ENCODE measurements at places on chromosomes 16 and 17.

GRCh38 chr17:55348749-55349354 is 72.8 kb downstream of the MMD start:
- DNase-seq: peak; percentile 48

DNA sequence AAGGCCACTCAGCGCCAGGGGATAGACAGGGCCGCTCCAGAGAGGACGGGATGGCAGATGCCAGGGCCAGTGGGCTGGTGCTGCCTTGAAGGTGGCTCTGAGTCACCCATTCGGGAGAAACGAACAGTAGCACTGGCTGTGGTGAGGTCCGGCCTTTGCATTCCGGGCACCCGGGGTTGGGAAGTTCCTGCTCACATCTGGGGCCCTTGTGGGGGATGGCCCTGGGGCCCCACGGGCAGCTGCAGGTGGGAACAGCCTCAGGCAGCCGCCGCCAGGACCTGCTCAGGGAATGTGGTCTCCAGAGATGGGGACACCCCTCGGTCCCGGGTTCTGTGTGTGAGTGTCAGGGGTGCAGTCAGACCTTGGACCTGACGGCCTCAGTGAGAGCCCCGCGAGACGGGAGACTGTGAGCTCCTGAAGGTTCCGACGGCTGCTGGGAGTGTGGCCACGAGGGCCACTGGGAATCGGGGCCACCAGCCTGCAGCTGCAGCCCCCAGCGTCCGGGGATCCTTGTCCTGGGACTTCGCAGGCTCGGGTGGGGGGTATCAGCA is 1.4 kb downstream of the CBFA2T3 start:
- DNase-seq: no peak

DNA sequence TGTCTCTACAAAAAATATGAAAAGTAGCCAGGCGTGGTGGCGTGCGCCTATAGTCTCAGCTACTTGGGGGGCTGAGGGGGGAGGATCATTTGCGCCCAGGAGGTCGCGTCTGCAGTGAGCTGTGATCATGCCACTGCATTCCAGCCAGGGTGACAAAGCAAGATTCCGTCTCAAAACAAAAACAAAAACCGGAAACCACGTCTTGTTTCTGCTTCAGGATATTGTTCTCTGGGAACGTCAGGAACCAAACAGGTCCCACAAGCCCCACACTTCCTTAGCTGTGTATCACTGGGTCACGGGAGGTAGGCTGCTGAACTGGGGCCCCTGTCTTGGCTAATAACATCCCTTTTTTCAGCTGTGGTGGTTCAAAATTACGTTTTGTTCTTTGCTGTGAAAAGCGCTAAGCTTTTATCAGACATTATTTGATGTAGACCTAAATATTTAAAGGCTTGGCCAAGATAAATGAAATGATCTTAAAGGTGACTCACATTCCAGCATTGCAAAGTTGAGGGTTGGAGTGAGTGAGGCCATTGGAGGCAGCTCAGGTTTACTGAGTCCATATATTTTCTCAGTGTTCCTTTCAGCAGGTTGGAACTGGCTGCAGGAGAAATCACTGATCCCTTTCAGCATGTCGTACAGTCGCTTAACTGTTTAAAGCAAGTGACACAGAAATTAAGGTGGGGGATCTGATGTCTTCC is 16.4 kb upstream of the SEC14L1 start:
- DNase-seq: no peak

- DNase-seq: peak; percentile 94
Measured at GRCh38 chr16:80540516-80541305, at the start of gene DYNLRB2. Gene DYNLRB2, plus strand, starts transcription at chr16:80540993. Its CDS starts 84 bp downstream, at chr16:80541077.

- no peak for DNase-seq
Measured at GRCh38 chr16:47847220-47847970, 308.4 kb downstream of the ABCC12 start.

- no peak for DNase-seq
Measured at GRCh38 chr16:1545044-1546040, 11.9 kb downstream of the TMEM204 start.

DNA sequence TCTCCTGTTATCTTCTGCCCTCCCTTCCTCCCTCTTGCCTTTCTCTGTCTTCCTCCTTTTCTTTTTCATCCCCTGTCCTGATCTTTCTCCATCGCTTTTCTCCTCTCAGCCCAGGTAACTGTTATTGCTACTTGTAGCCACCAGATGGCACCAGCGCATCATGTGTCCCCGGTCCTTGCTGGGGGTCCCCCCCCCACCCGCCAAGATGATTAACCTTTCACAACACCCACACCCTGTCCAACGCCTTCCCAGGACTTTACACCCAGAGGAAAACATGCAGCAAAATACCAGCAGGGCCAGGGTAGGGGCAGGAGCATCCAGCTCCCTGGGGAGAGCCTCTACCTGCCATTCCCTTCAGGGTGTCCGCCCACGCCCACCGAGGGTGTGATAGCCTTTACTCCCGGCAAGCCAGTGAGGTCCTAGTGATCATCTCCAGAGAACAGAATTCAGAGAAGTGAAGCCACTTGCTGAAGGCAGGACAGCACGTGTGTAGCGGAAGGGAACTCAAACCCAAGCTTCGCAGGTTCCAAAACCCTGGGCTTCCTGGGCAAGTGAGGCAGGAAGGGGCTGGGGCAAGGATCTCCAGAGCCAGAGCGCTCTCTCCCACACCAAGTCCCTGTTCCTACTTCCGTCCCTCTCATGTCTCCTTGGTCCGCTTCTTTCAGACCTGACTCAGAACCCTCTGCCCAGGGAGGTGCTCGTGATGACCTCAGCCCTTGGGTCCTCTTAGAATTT is 13.4 kb upstream of the TAC4 start:
- DNase-seq: peak; percentile 57

GRCh38 chr17:2453325-2453724 is 52.5 kb upstream of the MNT start:
- DNase-seq: no peak

GRCh38 chr16:11105038-11105903 is 150.7 kb downstream of the SOCS1 start:
- DNase-seq: peak; percentile 57

- no peak for DNase-seq
Measured at GRCh38 chr16:87047221-87048037, 269.8 kb downstream of the C16orf95 start.

DNA sequence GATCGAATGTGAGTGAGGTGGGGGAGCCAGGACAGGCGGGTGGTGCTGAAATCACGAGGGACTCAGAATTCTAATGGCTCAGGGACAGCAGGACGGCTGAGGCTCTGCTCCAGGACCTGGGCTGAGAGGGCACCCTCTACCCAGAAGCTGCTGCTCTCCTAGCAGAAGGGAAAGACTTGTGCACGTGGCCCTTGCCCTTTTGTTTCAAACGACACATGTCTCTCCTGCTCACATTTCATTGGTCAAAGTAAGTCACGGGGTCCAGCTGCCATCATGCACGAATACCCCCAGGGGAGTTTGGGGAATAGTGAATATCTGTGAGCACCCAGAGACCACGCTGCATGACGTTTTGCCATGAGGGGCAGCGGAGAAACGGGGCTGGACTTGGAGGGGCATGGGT is 73.2 kb downstream of the RTN4RL1 start:
- no peak for DNase-seq

GRCh38 chr16:19835968-19836421 is 48.7 kb downstream of the GPRC5B start:
- no peak for DNase-seq

- peak; percentile 51 for DNase-seq
Measured at GRCh38 chr17:80673152-80673920, 128.7 kb downstream of the RPTOR start.

- no peak for DNase-seq
Measured at GRCh38 chr16:79003026-79003609, 597.4 kb downstream of the MAF start.

DNA sequence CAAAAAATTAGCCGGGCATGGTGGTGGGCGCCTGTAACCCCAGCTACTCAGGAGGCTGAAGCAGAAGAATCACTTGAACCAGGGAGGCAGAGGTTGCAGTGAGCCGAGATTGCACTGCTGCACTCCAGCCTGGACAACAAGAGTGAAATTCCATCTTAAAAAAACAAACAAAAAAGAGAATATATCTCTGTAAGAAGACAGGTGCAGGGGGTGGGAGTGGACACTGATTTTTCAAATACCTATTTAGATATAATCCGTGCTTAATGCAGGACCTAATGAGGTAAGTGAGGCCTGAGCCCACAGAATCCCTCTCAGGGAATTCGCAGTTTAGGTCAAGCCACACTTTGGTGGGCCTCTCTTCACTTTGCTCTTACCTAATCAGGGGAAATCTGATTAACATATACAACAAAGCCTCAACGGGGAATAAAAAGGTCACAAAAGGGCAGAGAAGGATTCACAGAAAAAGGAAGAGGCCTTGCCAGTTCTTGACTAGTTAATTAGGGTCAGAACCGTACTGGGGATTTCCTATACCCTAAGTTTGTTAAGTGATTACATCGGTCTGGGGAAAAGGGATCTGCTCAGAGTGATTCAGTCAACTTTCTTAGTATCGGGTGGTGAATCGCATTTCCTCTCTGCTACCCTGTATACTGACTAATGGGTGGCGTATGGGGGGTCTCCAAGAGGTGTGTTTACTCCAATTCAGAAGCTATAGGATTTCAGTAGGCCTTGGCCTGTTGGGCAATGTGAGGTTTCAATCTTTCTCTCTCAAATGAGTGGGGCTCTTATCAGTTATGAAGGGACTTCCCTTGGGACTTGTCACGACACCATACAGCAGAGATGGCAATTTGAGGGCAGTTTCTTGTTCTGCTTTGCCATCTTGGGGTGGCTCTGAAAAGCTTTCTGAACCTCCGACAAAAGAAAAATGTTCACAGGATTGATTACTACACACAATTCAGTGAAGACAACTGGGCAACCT is 1.9 kb upstream of the NFAT5 start:
- peak; percentile 46 for DNase-seq

DNA sequence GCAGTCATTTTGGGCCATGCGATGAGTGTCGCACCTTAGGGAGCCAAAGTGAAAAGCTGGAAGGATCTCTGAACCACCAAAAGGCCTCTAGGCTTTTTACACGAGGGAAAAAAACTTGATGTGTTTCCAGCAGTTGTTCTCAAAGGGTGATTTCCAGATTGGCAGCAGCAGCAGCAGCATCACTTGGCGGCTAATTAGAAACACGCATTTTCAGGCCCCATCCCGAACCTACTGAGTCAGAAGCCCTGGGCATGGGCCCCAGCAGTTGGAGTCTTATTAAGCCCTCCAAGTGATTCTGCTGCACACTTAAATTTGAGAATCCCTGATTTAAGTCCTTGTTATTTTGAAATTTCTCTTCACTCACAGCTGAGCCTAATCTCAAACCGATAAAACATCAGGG is 25.3 kb upstream of the PYY start:
- DNase-seq: no peak

DNA sequence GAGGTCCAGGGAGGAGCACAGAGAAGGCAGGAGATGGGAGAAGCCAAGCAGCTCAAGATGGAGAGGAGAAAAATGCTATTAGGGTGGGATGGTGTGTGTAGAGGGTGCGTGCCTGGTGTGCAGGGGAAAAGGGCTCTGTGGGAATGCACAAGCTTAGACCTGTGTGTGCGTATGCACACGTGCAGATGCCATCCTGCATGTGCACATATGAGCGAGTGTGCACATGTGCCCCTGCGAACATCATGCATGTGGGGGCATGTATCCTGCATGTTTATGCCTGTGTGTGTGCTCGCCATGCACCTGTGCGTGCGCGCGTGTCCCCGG is 438 bp upstream of the KCNJ12 start:
- no peak for DNase-seq

GRCh38 chr17:77493901-77494663 is 353.3 kb downstream of the SEC14L1 start:
- no peak for DNase-seq

DNA sequence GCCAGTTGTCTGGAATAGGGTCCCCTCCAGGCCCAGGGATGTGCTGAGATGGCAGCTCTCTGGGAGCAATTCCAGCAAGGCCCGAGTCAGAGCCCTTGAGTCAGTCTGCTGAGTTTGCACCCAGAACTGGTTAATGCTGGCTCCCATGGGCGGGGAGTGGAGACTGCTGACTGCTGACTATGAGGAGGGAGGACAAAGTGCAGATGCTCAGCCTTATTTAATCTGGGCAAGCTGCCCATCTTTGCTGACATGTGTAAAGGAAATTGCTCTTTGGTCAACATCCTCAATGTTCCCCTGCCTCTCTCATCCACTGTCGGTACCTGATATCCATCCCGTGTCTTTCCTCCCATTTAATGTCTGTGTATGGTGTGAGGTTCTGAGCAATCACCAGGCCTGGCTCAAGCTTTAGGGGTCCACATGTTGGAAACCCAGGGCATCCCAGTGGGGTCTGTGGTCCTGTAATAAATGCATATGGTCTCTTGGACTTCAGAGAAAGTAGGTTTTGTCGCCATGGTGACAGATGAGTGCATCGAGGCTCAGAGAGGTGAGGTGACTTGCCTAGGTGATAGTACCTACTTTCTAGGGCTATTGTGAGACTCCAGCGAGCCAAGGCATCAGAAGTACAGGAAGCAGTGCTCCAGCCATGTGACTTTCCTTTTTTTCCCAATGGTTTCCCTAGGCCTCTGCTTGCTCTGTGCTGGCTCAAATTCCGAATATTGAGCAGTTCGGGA is 20.0 kb upstream of the RNF135 start:
- DNase-seq: no peak

- DNase-seq: peak; percentile 44
Measured at GRCh38 chr17:81652906-81653771, 3.2 kb downstream of the PDE6G start.

- DNase-seq: no peak
Measured at GRCh38 chr17:46003907-46004748, 5.1 kb downstream of the STH start.

DNA sequence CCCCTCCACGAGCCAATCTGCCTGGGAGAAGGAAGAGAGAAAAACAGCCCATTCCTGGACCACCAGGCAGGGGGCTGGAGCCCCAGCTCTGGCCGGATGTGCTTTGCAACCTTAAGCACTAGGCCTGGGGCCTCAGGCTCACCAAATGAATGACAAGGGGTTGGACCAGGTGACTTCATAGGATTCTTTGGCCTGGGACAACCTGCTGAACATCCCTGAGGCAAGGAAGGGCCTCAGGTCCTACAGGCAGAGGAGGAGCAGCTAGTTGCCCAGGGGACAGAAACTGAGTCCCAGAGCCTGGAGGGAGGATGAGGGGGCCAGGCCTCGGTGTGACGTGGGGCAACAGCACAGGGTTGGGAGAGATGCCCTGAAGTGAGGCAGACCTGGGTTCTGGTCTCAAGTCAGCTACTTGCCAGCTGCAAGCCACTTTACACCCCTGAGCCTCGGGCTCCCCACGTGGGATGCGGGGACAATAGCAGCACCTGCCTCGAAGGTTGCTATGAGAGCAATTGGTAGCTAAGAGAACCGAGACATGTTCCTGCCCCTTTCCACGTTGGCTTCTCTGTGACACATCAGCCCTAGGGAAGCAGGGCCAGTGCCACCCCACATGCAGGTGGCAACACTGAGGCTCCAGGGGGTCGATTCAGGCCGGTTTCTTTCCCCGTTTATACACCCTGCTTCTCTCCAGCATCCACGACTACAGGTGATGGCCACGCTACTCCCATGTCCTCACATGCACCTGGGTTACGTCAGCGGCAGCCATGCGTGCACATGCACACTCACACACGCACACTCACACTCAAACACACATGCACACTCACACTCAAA is 42.6 kb downstream of the CFAP20 start:
- DNase-seq: no peak
